Foreskin melanocyte (primary cell): ENCODE measurements at places on chromosomes 4 and X.

DNA sequence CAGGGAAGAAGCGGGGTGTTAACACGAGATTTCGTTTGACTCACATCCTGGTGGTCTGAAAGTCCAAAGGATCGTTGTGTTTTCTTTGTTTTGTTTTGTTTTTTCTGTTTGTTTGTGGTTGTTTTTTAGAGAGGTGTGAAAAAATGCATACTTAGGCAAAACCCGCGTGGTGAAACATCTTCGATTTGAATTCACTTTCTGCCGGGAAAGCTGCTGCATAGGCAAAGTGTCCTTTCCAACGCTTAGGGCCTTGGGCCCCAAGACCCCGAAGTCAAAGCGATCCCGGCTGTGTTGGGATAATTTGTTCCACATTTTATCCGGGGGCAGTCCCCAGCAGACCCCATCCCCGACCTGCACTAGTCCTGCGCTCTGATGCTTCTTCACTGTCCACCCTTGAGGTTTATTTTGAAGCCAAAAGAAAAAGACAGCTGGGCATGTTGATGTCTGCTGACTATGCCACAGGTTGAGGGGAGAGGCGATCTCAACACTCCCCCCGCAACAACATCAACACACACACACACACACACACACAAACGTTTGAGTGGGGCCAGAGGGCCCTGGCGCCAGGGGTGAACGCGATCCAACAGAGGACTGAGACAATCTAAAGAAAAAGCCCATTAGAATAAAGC lies 2.0 kb downstream of the MSX1 start:
- no peak for DNase-seq

- no peak for DNase-seq
Observed at GRCh38 chr4:128031756-128032384, 29.2 kb upstream of the LARP1B start.

GRCh38 chr4:74623041-74623440 lies 171.3 kb downstream of the BTC start:
- DNase-seq = no peak

DNA sequence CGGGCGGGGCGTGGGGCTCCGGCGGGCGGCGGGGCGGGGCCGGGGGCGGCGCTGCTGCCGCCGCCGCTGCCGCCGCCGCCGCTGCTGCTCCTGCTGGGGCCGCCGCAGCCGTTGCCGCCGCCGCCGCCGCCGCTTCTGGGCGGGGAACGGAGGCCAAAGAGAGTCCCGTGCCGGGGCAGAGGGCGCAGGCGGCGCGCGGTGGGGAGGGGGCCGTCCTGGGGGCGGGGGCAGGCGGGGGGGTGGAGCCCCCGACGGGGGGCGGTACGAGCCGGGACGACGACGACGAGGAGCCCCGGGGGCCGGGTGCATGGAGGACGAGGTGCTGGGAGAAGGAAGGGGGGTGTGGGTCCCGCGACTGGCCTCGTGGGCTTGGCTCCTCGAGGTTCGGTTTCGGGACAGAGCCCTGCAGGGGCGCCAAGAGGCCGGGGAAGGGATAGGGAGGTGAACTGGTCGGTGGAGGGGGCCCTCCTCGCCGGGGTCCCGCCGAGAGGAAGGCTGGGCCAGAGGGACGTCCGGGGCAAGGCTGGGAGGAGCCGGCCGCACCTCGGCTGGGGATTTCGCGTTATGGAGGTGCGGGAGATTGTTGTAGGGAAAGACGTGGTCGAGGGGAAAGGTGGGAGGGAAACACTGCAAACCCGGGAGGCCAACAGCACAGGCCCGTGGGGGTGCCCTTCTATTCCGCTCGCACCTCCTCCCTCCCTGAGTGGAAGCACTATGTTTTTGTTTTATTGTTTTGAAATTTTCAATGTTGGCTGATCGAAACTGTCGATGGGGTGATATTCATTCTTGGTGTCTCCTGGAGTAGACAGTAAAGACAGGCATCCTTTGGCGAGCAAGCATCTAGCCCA lies 1.9 kb downstream of the BCORL1 start:
- DNase-seq = no peak

DNA sequence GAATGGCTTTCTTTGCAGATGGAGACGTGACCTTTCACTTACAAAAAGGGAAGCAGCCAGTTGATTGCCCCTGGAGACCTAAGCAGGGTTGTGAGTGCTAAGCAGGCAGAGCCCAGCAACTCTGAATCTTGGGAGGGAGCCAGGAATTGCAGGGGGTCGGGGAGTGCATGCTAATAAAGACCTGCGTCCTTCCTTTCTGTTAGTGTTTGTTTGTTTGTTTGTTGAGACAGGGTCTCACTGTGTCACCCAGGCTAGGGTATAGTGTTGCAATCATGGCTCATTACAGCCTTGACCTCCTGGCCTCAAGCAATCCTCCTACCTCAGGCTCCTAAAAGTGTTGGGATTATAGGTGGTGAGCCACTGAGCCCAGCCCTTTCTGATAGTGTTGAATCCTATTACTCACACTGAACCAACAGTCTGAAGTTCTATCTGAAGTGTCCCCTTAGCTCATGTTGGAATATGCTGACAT lies 137.4 kb downstream of the CEP135 start:
- DNase-seq = no peak
